ENCODE measurements at places on chromosomes 4 and X. TPM values are rescaled to one million over a fixed set of nuclear protein-coding genes. Genes with fewer than 3 reads are reported as not detected.

Gene NPY2R
- not detected for total RNA-seq

Gene ATP7A
- 7.4 TPM for total RNA-seq

Gene ARMCX1
- total RNA-seq = 21.2 TPM

Gene HTATSF1
- total RNA-seq = 23.5 TPM

Gene RBMXL3
- not detected for total RNA-seq

Gene QRFPR
- total RNA-seq = 13.8 TPM

Gene CPLX1
- 0.20 TPM for total RNA-seq

Measured in Caki2 (cell line).